ENCODE measurements at places on chromosomes 12 and 14.

GRCh38 chr14:82661258-82661657 is 1127.6 kb upstream of the SEL1L start:
- no peak for DNase-seq

DNA sequence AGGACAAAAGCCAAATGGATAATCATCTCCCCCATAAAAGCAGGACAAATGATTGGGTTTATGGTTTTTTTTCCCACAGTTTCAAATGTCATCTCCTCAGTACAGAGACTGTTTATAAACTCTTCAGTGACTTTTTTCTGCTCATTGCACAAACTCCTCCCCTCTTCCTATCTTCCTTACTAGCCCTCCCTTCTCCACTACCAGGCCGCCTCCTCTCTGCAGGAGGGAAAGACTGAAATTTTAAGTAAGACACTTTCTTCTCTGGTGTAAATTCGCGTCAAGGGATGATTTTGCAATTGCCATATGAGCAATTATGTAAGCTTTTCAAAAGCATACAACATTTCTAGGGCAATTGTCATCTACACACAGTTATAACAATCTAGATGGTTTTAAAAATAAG is 37.0 kb downstream of the BTG1 start:
- DNase-seq, result peak; percentile 72

- DNase-seq, result no peak
Observed at GRCh38 chr14:67717048-67717447, 15.4 kb downstream of the RDH12 start.

DNA sequence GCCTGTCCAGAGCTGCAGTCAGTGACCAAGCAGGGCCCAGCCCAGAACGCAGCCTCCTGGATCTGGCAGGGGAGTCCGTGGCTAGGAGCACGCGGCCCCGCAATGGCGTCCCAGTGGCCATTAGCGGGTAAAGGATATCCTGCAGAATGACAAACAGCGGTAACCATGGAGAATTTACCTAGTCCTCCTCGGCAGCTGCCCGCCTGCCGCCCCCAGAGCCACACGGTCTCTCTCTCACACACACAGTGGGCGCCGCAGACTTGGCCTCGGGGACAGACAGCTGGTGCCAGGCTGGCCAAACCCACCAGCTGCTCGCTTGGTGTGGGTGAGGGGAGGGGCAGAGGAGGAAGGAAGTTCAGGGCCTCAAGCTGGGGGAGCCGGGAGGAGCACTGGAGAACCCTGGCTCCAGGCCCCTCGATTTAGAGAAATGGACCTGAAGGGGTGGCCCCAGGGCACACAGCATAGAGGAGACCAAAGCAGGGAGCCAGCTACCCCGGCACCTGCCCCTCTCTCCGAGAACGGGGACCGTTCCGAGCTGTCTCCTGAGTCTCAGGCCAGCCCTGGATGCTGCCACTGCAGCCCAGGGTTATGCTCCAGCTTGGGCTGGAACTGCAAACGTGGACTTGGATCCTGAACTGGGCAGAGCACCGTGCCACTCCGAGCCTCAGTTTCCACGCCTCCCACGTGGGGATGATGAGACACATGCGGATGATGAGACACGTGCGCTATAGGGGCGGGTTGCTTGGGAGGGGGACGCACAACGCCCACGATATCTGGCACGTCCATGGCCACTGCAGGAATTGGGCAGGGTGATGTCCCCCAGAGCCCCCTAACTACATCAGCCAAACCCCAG is 3.4 kb downstream of the CDK2AP1 start:
- no peak for DNase-seq

DNA sequence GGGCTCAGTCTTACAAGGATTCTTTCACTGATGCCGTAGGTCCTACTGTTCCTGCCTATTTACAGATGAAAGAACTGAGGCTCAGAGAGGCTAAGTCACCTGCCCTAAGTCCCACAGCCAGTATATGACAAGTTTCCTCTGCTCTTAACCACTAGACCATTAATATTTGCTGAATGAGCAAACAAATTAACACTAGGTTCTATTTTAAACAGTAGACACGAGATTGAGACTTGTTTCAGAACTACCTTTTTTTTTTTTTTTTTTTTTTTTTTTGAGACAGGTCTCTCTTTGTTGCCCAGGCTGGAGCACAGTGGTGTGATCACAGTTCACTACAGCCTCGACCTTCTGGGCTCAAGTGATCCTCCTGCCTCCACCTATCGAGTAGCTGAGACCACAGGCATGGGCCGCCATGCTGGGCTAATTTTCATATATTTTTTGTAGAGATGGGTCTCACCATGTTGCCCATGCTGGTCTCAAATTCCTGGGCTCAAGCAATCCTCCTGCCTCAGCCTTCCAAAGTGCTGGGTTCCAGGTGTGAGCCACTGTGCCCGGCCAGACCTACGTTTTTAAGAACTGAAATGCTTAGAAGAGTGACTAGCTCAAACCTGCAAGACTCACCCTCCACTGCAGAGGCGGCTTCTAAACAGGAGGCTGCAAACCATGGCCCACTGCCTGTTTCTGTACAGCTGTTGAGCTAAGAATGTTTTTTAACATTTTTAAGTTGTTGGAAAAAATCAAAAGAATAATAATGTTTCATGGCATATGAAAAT is 12.9 kb downstream of the SYNE3 start:
- DNase-seq, result no peak

- DNase-seq, result peak; percentile 57
Observed at GRCh38 chr12:109736552-109737108, 23.0 kb downstream of the FAM222A start.

DNA sequence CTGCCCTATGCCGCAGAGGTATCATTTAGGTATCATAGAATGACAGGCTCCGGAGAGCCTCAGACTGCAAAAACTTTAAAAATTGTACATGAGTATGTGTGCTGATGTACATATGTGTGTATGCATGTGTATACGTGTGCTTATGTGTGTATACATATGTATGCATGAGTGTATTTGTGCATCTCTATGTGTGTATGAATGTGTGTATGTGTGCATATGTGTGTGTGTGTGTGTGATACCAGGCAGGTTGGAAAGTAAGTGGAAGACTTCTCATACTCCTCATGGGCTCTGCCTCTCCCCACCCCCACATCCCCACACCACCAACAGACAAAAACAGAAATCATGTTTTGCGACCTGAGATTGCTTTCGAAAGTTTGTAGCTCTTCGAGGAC is 621 bp upstream of the TMEM117 start:
- DNase-seq, result no peak

DNA sequence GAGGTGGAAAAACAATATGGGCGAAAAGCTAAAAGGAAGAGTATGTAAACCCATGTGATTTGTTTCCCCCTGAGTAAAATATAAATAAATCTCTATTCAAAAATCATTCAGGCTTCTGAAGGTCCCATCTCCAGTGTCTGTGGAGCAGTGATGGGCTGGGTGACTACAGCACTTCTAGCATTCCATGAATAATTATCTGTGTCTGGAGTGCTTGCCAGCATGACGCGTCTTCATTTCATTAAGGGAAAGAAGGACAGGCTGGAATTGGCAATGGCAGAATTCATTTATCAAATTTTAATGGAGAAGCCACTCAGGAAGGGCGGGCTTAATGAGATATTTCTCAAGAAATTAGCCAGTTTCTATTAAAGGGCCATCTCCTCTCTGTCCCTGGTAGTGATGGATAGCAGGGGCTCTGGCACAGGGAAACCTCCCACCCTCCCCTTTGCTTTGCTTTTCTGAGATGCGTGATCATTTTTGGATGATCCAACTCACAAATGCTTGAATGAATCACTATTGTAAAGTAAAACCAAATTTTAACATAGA is 916.3 kb upstream of the SEL1L start:
- DNase-seq, result no peak

GRCh38 chr14:64706593-64707193 is 2.5 kb downstream of the PLEKHG3 start:
- DNase-seq, result no peak

- DNase-seq, result no peak
Observed at GRCh38 chr14:61889914-61890351, 127.7 kb downstream of the SNAPC1 start.

- DNase-seq, result peak; percentile 33
Observed at GRCh38 chr12:53299101-53299453, 418 bp upstream of the MYG1 start.

GRCh38 chr12:18165422-18165871 is 75.5 kb upstream of the RERGL start:
- DNase-seq, result no peak

- DNase-seq, result peak; percentile 54
Observed at GRCh38 chr14:64891839-64892375, 12.2 kb upstream of the SPTB start.

- no peak for DNase-seq
Observed at GRCh38 chr12:82710741-82711140, 24.0 kb downstream of the TMTC2 start.

DNA sequence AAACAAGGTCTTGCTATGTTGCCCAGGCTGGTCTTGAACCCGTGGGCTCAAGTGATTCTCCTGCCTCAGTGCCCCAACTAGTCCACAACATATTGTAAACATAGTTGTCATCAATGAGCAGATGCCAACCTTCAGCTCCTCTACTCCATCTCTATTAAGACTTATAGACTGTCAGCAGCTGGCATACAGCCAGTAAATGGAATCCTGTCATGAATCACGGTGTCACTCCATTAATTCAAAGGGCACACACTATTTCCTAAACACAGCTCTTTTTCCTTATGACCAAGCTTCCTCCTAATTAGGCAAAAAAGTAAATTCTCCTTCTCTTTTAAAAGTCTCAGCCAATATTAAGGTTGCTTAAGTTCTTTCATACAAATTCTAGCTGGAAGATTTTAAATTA is 111.2 kb downstream of the ITPR2 start:
- DNase-seq, result no peak

DNA sequence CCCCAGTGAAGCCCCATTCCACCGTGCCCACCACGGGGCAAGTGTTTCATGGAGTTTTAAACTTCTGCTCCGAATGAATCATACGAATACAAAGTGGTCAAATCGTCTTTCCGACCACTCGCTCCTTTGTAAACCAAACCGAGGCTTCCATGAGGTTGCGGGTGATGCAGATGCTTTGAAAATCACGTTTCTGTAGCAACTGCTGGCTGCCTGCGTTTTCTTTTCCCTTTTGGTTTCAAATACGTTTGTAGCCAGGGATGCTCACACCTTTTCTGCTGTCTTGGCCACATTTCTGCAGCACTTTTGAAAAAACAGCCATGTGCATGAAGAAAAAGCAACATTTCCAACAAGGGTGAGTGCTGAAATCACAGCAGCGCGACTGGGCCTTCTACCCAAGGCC is 33.7 kb downstream of the RFLNA start:
- DNase-seq, result no peak

DNA sequence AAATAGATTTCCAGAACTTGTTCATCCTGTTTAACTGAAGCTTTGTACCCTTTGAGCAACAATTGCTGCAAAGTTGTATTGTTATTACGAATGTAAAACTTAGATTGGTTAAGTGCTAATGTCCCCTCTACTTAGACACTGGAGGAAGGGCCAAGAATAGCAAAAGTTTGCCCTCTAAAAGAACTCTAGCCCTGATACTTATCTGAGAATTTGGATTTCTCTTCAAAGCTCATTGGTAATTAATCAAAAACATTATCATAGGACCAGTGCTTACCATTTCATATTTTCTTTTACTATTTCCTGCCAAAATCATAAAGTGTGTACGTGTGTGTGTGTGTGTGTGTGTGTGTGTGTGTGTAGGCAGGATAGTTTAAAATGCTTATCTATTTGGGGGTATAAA is 58.2 kb downstream of the LMNTD1 start:
- DNase-seq, result no peak

GRCh38 chr14:86065407-86065806 is 535.5 kb downstream of the FLRT2 start:
- DNase-seq, result no peak

DNA sequence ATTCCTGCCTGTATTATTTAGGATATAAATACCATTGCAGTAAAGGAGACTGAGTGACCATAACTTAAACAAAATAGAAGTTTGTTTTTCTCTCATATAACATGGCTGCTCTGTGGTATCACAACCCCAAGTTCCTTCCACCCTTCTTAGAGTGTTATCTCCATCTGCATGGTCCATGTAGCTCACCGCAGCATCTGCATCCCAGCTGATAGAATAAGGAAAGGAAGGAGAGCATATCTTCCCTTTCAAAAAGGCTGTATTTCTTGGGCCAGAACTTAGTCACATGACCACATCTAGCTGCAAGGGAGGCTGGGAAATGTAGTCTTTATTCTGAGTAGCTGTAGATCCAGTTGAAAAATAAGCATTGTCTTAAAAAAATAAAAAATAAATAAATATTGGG is 184.8 kb upstream of the NUDT4 start:
- DNase-seq, result no peak

DNA sequence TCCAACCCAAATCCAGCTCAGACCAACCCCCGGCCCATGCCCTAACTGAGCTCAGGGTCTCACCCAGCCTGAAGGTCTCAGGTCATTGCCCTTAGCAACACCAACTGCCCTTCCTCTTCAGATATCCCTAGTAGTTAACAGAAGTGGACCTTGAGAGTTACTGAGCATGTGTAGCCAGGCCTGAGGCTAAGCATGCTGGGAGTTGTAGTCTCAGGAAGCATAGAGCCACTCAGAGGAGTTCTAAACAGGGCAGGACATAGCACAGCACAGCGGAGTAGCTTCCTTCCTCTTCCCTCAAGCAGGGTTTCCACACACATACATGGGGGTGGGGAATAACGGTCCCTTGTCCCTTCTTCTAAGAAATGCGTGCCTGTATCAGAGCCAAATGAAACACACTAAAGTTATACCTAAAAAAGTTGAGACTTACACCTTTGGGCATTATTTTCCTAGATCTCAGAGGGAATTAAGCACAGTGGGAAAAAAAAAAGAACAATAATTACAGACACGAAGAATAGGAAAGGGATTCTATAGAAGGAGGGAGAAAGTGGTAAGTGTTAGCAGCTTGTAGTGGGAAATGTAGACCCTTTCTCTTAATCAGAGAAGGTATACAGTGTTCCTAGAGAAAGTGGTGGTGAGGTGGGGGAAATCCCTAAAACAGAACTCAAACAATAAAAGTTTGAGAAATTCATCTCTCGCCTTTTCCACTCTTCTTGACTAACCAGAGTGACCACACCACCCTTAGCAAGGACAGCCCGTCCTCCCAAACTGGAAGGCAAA is 4.4 kb downstream of the KMT2D start:
- peak; percentile 92 for DNase-seq

GRCh38 chr14:75134644-75135043 is 7.8 kb upstream of the NEK9 start:
- DNase-seq, result no peak

DNA sequence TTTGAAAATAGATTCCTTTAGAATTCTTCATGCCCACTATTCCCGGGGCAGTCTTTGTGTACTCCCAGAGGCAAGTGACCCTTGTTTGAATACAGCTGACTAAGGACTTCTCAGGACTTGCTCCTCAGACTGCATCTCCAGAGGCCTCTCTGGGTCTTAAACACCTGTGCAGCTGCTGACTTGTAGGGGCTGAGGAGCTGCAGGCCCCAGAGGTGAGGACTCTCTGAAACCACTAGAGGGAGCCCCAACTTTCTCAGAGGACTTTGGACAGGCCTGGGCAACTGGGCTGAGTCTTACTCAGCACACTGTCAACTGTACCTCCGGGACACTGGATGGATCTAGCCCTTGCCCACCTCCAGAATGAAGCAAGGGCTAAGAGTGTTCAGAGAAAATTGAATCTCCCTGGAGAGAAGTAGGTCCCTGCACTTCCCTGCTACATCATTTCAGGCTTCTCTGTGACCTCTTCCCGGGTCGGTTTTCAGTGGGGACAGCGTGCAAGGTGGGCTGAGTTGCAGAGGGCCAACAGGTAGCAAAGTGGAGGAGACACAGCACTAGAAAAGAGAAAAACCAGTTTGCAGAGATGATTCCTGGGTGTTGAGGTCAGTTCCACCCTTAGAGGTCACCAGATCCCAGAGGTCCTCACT is 164.6 kb downstream of the TMEM117 start:
- peak; percentile 53 for DNase-seq

All from AG08395 (cell line).